Renal cortex interstitium (tissue), 15 donors: ENCODE measurements at places on chromosomes 4 and X.

DNA sequence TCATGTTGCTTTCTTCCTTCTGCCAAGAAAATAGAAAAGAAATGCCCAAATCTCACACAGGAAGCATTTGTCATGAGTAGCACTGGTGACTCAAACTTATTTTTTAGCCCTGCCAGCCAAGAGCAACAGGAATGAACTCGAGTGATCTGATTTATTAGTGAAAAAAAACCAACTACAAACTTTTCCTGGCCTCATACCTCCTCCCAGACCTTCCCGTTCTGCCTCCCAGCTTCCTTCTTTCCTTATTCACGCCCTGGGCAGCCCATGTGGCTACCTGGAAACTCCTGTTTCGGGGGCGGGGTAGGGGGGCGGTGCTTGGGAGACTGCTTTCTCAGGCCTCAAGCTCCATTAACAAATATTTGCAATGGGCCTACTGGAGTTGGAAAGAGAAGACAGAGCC lies 178.5 kb downstream of the NHS start:
- no peak for DNase-seq

GRCh38 chr4:566508-567295 lies 9.4 kb downstream of the TMEM271 start:
- DNase-seq, result no peak

DNA sequence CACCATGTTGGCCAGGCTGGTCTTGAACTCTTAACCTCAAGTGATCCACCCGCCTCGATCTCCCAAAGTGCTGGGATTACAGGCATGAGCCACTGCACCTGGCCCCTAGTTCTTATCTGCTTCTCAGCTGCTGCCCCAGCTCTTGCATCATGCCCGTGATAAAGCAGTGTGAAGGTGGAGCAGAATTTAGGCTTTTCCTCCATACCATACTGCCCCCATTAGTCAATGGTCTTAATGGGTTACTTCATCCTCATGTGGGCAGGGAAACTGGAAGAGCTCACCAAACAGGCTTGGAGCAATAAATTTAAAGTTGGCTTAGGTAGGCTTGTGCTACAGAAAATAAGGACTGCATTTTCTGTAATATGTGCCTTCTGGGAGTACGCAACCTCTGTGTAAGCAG lies 636.9 kb upstream of the BOD1L1 start:
- DNase-seq, result no peak

- DNase-seq, result no peak
Observed at GRCh38 chr4:12844141-12844540, 640.0 kb downstream of the RAB28 start.

DNA sequence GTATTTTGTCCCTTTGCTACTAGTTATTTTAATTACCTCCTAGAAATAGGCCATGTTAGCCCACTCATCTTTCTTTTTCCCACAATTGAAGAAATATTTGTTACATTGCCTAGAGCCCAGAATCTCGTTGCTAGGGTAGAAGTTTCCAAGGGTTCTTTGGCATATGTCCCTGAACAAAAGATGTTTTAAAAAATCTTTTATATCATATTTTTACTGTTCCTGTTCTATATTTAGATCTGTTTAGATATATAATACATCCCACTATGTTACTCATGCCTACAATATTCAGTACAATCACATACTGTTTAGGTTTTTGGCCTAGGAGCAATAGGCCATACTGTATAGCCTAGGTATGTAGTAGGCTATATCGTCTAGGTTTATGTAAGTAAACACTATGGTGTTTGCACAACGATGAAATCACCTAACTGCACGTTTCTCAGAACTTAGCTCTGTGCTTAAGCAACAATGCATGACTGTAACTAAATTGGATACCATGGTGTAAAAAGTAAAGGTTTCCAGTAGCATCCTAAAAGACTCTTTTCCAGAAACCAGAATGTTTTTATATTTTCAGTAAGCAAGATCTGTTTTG lies 236.0 kb upstream of the SLIT2 start:
- no peak for DNase-seq

GRCh38 chrX:12892716-12893115 lies 13.7 kb upstream of the TLR8 start:
- no peak for DNase-seq

DNA sequence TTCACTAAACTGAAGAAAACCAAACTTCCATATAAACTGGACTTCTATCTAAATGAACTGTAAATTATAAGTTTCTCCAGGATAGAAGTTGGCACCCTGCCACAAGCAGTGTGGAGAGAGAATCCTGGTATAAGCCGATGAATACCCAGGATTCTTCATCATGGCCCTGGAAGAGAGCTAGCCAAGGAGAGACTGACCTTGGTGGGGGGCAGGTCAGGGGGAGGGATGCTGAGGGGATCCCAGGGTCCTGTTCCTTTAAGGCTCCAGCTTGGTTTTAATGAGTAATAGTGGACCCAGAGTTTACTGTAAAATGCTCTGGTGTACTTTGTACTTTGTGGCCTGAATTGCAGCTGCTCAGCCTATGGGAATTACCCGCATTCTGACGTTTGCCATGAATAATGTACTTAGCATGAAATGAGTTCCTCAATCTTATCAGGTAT lies 16.9 kb downstream of the RASSF6 start:
- DNase-seq, result no peak

DNA sequence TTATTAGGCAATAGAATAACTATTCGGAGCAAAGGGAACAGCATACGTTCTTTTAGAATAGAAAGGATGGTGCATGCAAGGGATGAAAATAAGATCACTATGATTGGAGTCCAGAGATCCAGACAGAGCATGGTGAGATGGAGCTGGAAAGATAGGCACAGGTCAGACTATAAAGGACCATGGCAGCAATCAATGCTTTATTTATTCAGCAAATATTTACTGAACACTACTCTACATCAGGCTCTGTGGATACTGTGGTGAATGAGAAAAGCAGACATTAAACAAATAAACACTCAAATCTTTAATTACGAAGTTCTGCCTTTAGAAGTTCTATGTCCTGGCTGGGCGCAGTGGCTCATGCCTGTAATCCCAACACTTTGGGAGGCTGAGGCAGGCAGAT lies 44.7 kb upstream of the ACSL4 start:
- no peak for DNase-seq

- DNase-seq, result no peak
Observed at GRCh38 chr4:165079476-165079875, 25.8 kb downstream of the TRIM75 start.

GRCh38 chrX:3215249-3215648 lies 131.2 kb downstream of the MXRA5 start:
- no peak for DNase-seq

- no peak for DNase-seq
Observed at GRCh38 chr4:21692241-21692640, 256.3 kb downstream of the KCNIP4 start.

GRCh38 chr4:31246856-31247255 lies 526.7 kb downstream of the PCDH7 start:
- no peak for DNase-seq

GRCh38 chr4:39032218-39033085 lies at the start of gene TMEM156:
Gene TMEM156 (minus strand): TSS chr4:39032409. CDS start chr4:39032313, 96 bp downstream.
- DNase-seq, result no peak

- no peak for DNase-seq
Observed at GRCh38 chr4:111631215-111631999, 513.8 kb upstream of the FAM241A start.

DNA sequence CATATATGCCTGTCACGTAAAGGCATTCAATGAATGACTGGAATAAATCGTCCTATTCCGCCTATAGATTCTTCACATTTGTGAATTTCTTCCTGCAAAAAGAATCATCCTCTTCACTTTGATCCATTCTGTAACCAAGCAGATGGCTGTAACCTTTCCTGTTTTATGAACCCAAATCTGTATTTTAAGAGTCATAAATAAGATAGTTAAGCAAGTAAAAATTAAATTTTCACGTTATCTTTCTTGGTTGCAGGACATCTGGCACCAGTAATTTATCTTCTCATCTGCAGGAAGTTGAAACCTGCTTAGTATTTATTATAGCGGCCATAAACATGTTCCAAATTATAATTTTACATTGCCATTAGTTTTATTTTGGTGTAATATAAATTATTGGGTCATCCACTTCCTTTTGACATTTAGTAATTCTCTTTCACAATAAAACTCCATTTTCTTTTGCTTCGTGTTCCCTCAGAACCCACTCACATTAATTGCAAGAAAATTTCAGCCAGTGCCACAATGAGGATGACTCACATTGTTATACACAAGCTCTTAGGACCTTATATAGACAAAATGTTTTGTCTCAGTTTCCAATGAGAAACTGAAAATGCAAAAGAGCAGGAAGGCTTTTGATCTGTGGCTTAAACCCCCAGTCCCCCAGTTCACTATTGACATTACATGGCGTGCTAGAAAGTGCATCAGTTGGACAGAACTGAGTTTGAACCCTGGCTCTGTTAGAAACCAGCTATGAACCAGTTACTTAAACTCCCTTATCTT lies 51.1 kb downstream of the TMEM156 start:
- DNase-seq, result no peak

- no peak for DNase-seq
Observed at GRCh38 chrX:132786217-132786616, 172.2 kb downstream of the HS6ST2 start.

DNA sequence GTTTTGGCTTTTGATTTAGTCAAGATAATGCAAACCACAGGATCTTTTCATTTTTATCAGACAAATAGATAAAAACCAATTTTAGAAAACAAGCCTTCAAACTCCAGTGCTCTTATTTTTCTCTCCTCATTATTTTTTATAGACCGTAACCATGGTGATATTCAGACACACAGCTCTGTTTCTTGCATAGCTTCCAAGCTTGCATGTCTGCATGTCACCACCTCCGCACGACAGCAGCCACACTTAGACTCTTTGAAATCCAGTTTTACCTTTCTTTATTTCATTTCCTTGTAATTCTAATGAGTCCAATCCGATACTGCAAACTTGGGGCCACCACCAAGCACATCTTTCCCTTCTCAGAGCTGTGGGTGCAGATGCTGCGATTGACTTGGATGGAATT lies 94.3 kb upstream of the GPM6A start:
- DNase-seq, result no peak

DNA sequence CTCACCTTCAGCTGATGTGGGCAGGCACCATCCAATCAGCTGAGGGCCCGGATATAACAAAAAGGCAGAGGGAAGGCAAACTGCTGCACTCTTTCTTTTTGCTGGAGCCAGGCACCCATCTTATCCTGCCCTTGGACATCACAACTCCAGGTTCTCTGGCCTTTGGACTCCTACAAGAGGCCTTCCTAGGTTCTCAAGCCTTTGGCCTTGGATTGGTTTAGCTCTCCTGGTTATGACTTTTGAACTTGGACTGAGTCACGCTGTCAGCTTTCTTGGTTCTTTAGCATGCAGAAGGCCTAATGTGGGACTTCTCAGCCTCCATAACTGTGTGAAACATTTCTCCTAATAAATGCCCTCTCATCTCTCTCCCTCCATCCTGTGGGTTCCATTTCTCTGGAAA lies 23.0 kb upstream of the N4BP2 start:
- DNase-seq, result no peak

DNA sequence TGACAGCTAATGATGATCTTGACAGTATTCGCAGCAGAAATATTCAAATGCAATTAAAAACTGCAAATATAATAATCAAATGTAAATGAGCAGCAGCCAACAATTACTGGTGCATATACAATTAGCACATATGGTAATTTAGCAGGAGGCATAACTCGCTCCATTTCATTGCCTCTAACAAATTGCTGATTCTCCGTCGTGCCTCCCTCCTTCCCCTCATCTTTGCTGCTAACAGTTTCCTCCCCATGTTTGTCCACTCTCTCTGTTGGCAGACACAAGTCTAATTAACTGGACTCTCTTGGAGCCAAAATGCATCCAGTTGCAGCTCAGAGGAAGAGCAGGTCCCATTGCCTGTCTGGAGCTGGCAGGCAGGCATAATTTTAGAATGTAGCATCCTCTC lies 210.6 kb downstream of the STK32B start:
- no peak for DNase-seq

GRCh38 chr4:177509226-177509745 lies 67.0 kb upstream of the AGA start:
- no peak for DNase-seq

GRCh38 chr4:143185253-143186107 lies 763 bp downstream of the USP38 start:
- no peak for DNase-seq

GRCh38 chr4:57639561-57640382 lies 529.6 kb upstream of the IGFBP7 start:
- no peak for DNase-seq

GRCh38 chr4:157075811-157076577 lies at the start of gene GLRB:
Gene GLRB (plus strand): TSS chr4:157076150. CDS start chr4:157078025, 1,875 bp downstream.
- DNase-seq, result no peak

DNA sequence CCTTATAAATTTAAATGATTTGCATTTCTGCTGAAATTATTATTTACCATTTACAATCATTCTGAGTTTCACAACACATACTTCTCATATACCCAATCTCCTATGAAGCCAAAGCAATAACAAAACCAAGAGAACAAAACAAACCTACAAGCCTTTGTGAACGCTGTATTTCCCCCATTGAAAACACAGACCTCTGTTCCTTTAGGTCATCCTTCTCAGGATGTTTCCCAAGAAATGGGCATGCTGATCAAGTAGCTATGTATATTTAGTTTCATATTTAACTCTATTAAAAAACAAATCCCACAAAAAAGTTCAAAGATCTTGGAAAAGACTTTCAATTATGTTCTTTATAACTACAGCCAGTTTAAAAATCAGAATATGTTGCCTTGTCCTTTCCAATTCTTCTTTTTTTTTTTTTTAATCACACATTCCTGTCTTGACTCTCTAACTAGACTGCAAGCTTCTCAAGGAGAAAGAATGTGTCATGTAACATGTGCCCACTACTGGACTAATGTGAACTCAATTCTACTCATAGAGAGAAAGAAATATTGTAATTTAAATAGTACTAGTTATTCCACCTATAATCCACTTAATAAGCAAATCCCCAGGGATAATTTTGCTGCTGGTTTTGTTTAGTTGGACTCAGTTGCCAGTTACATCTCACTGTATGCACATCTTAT lies 84.3 kb upstream of the PRSS48 start:
- DNase-seq, result no peak

DNA sequence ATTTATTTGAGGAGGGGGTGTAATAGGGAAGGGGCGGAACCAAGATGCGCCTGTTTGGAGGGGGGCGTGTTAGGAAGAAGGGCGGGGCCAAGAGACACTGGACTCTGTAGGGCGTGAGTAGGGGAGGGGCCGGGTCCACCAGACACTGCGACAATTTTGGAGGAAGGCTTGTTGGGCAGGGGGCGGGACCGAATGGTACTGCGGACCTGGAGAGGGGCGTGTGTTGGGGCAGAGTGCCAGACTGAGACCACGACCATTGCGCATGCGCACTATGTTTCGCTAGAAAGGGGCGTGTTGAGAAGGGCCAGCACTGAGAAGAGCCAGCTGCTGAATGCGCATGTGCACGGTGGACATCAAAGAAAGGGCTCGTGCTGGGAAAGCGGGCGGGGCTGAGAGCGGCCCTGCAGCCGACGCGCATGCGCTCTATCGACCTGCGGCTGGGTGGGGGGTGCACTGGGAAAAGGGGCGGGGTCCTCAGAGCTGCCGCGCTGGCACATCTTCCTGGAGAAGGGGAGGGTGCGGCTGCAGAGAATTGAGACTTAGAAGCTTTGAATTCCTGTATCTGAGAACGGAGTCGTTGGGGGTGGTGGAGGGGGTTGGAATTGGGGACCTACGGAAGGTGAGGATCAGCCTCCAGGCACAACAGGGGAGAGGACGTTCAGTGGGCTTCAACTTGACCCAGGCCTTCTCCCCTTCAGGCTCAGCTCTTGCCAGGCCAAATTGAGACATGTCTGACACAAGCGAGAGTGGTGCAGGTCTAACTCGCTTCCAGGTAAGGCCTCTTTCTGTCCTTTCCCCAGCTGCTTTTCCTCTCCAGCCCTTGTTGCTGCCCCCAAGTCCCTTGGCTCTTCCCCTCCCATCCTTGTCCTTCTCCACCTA lies 1.3 kb downstream of the MAGED2 start:
- peak; percentile 95 for DNase-seq
